ENCODE measurements at places on chromosomes 16 and 17. TPM values are rescaled to one million over a fixed set of nuclear protein-coding genes. Genes with fewer than 3 reads are reported as not detected.

The KLHL10 gene
- 0.19 TPM for total RNA-seq

DNA sequence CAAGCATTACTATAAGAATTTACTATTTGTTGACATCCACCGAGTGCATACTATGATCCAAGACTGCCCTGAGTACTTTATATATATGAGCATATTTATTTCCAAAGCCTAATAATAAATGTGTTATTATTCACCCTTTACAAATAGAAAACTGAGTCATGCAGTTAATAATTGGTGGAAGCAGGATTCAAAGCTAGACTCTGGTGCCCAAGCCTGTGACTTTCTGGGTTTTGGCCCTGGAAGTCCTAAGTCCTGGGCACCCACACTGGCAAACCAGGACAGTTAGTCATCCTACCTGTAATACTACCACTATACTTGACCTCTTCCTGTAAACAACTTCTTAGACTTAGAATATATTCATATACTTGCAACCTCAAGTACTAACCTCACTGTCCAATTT, 257.4 kb upstream of the IRX5 start:
- H3K27ac ChIP-seq, result no peak overlapping the region
- H3K4me3 ChIP-seq, result no peak overlapping the region
- no peaks in the 10 kb centered on the region for H3K4me1 ChIP-seq
- no peaks in the 10 kb centered on the region for H3K36me3 ChIP-seq

The IRF8 gene
- total RNA-seq, result 0.96 TPM

The TMEM114 gene
- 1.6 TPM for total RNA-seq

DNA sequence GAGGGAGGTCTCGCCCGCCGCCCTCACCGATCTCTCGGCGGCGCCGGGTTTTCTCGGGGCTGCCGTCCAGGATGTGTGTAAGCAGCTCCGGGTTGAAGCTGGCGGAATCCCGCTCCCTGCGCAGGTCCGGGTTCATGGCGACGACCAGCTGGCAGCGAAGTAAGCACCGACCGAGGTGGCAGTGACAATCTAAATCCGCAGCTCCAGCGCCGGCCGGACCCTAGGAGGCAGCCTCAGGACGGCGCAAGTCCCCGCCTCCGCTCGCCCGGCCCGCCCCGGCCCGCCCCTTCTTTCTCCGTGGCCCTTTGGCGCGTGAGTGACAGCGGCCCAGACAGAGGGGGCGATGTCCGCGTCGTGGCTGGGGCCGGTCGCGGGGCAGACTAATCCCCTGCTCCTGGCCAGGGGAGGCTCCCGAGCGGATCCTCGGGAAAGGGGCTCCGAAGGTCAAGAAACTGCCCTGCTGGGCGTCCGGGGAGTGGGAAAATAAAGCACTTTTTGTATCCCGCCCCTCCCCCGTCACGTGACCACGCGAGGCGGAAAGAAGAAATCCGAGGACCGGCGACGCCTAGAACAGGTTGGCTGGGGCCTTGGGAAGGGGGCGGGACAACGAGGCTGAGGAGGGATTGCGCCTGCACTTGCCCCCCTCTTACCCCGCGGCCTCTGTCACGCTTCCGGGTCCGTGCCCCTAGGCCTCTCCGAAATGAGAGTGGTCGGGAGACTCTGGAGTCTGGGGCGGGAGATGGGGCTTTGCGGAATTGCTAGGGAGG, at the start of the genes ACOX1 and TEN1:
TSS of gene ACOX1 (minus strand) at position 229 of the 767 bp plus-strand sequence. CDS start at position 136, 93 bp downstream.
TSS of gene TEN1 (plus strand) at position 303 of the 767 bp plus-strand sequence. CDS start 6,953 bp downstream, outside the sequence.
- peak within 1 kb of the TSS; percentile 88 for H3K4me3 ChIP-seq
- H3K36me3 ChIP-seq, result no peaks in the 10 kb centered on the region
- no peaks in the 10 kb centered on the region for H3K27me3 ChIP-seq
- peaks cover 11% of the 10 kb centered on the region for H3K4me1 ChIP-seq
- H3K27ac ChIP-seq, result peak within 1 kb of the TSS; percentile 93

The C16orf54 gene
- not detected for total RNA-seq

GRCh38 chr17:79485991-79486390, 124.9 kb downstream of the RBFOX3 start:
- H3K4me1 ChIP-seq, result peaks cover 13% of the 10 kb centered on the region
- no peak overlapping the region for H3K27ac ChIP-seq
- no peak for DNase-seq
- H3K4me3 ChIP-seq, result no peak overlapping the region
- H3K36me3 ChIP-seq, result no peaks in the 10 kb centered on the region
- no peaks in the 10 kb centered on the region for H3K27me3 ChIP-seq

DNA sequence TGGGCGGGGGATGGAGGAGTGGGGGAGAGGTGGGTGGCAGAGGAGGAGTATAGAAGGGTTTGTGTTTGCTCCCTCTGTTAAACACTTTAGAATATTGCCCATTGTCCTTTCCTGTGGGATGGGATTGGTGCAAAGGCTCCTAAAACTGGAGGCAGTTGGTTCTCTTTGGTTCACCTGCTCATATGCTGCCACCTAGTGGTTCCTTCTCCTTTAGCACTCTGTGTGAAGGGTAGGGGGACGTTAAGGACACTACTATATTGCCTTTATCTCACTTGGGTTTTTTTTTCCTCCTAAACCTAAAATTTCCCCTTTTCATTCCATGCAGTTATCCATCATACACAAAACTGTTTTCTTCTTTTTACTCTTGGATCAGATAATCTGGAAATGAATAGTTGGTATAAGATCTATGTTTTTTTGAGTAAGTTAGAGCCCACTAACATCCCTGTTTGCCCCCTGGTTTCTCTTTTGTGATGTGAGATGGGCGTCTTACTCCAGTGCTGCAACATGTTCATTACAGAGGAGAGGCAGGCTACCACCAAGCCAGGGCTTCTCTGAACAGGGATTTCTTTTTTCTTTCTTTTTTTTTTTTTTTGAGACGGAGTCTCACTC, 23.8 kb downstream of the SNX11 start:
- H3K27ac ChIP-seq, result no peak overlapping the region
- no peaks in the 10 kb centered on the region for H3K4me1 ChIP-seq
- H3K27me3 ChIP-seq, result no peaks in the 10 kb centered on the region
- peak; percentile 15 for DNase-seq
- no peaks in the 10 kb centered on the region for H3K36me3 ChIP-seq

DNA sequence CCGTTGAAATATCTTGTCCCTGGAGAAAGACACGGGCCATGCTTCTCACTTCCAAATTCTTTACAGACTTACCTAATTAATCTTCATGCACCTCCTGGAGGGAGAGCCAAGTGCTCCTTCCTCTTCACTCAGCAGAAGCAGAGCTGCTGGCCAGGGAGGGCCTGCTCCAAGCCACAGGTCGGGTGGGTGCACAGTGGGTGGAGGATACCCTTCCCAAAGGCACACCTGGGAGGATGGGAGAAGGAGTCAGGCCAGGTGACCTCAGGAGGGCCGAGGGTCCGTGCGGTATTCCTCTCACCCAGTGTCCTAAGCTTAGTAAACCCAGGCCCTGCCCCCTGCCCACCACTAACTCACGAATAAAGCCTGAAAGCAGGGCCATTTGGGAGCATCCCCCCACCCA, 171.3 kb upstream of the RPL38 start:
- H3K27me3 ChIP-seq, result no peaks in the 10 kb centered on the region
- DNase-seq, result no peak
- H3K4me3 ChIP-seq, result no peak overlapping the region
- H3K27ac ChIP-seq, result no peak overlapping the region

The MT1G gene
- total RNA-seq, result 17.7 TPM

DNA sequence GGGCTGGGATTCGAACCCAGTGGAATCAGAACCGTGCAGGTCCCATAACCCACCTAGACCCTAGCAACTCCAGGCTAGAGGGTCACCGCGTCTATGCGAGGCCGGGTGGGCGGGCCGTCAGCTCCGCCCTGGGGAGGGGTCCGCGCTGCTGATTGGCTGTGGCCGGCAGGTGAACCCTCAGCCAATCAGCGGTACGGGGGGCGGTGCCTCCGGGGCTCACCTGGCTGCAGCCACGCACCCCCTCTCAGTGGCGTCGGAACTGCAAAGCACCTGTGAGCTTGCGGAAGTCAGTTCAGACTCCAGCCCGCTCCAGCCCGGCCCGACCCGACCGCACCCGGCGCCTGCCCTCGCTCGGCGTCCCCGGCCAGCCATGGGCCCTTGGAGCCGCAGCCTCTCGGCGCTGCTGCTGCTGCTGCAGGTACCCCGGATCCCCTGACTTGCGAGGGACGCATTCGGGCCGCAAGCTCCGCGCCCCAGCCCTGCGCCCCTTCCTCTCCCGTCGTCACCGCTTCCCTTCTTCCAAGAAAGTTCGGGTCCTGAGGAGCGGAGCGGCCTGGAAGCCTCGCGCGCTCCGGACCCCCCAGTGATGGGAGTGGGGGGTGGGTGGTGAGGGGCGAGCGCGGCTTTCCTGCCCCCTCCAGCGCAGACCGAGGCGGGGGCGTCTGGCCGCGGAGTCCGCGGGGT, at the start of gene CDH1:
TSS of gene CDH1 (plus strand) at position 247 of the 684 bp plus-strand sequence. CDS start at position 371, 124 bp downstream.
- H3K36me3 ChIP-seq, result no peaks in the 10 kb centered on the region
- peak within 1 kb of the TSS; percentile 81 for H3K4me3 ChIP-seq
- peak; percentile 97 for DNase-seq
- H3K27ac ChIP-seq, result peak within 1 kb of the TSS; percentile 50
- H3K4me1 ChIP-seq, result peaks cover 7% of the 10 kb centered on the region
- no peaks in the 10 kb centered on the region for H3K27me3 ChIP-seq

DNA sequence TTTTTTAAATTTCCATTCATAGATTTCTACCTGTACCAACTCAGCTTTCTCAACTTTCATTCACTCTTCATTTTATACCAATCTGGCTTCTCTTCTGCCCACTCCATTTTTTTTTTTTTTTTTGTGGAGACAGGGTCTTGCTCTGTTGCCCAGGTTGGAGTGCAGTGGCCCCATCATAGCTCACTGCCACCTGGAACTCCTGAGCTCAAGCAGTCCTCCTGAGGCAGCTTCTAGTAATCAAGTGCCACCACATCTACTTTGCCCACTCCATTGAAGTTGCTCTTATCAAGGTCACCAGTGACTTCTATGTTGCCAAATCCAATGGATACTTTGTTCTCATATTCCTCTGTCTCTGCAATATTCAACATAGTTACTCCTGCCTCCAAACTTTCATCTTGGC, 1.7 kb downstream of the SUPT6H start:
- H3K27ac ChIP-seq, result no peak overlapping the region
- peaks cover 26% of the 10 kb centered on the region for H3K36me3 ChIP-seq
- DNase-seq, result no peak
- H3K4me3 ChIP-seq, result no peak overlapping the region

- no peak overlapping the region for H3K27ac ChIP-seq
- DNase-seq, result no peak
- no peaks in the 10 kb centered on the region for H3K27me3 ChIP-seq
- no peak overlapping the region for H3K4me3 ChIP-seq
Measured at GRCh38 chr17:77581480-77581879, 377.0 kb upstream of the TNRC6C start.

The EMP2 gene
- 22.6 TPM for total RNA-seq

DNA sequence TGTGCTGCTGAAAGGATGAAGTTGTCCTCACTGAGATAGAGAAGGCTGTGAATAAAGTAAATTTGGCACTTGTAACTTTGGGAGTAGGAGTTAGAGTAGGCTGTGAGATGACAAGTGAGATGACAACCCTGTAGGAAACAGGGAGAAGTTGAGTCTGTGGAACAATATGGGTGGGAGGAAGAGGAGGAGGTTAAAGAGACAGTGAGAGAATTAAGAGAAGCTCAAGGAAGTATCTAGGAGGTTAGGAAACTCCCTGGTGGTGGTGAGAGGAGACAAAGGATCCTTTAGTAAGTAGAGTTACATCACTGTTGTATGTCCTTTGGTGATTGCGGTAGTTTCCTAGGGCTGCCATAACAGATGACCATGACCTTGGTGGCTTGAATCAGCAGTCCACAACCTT, 10.7 kb upstream of the HSD17B2 start:
- H3K4me1 ChIP-seq, result no peaks in the 10 kb centered on the region
- H3K4me3 ChIP-seq, result no peak overlapping the region
- H3K36me3 ChIP-seq, result no peaks in the 10 kb centered on the region
- DNase-seq, result no peak

DNA sequence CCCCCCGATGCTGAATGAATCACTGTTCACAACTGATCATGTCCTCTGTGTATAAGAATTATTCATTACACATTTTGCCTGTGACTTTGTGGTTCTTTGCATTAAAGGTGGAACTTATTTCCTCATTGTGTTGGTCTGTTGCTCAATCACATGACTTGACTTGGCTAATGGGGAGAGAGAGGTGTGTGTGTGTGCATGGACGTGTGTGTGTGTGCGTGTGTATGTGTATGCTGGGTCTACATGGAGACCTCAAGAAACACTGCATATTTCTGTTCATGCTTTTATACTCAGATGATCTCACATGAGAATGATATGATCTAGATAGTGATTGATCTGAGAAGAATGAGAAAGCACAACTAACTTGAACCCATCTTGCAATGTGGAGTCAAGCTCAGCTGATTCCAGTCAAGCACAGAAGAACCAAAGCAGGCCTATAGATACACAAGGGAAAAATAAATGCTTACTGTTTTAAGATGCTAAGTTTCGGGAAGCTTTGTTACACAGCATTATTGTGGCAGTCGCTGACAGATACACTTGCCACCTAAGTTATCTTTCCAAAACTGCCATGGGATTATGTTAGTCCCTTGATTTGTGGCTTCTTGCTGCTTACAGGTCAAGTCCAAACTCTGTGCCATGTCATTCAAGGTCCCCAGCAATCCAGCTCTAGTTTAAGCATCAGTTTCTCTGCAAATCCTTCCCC, 167.9 kb upstream of the ZFHX3 start:
- H3K4me1 ChIP-seq, result peaks cover 9% of the 10 kb centered on the region
- DNase-seq, result no peak
- H3K4me3 ChIP-seq, result no peak overlapping the region
- H3K27me3 ChIP-seq, result no peaks in the 10 kb centered on the region
- H3K36me3 ChIP-seq, result no peaks in the 10 kb centered on the region

The MPP3 gene
- total RNA-seq, result 5.5 TPM

DNA sequence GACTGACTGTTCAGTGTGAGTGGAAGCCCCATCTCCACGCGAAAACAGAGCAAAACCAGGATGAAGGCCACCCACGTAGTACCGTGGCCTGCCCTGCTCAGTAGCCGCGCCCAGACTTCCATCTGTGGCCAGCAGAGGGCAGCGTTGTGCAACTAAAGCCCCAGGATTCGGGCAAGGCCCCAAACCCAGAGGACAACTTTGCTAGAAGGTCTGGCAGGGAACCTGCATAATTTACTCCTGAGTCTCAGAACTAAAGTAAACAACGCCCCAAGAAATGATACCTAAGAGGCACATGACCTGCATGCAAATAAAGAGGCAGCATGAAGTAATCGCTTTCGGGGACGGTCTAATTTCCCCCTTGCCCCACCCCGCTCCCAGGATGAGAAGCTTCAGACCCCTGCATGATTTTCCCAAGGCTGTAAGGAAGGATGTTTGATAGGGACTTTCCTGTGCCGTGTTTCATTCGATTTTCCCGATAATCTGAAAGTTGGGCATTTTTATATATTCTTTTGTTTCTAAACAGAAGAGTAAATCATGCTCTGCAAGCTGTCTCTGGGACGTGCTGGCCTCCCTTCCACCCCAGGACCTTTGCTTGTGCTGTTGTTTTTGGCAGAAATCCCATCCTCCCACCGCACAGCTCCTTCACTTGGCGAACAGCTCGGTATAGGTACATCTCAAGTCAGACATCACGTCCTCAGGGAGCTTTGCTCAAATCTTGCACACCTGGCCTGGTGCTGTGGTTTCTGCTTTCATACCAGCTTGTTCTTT, 18.6 kb downstream of the HSBP1 start:
- no peak overlapping the region for H3K4me3 ChIP-seq
- no peaks in the 10 kb centered on the region for H3K36me3 ChIP-seq
- H3K27me3 ChIP-seq, result no peaks in the 10 kb centered on the region
- peaks cover 11% of the 10 kb centered on the region for H3K4me1 ChIP-seq

GRCh38 chr16:88077328-88078108, 126.3 kb downstream of the BANP start:
- DNase-seq, result no peak
- no peaks in the 10 kb centered on the region for H3K4me1 ChIP-seq
- H3K27ac ChIP-seq, result no peak overlapping the region
- peaks cover 3% of the 10 kb centered on the region for H3K36me3 ChIP-seq
- H3K27me3 ChIP-seq, result no peaks in the 10 kb centered on the region

The EVI2A gene
- total RNA-seq, result not detected

GRCh38 chr17:5942687-5943086, 127.5 kb upstream of the WSCD1 start:
- no peak for DNase-seq
- no peaks in the 10 kb centered on the region for H3K36me3 ChIP-seq
- H3K27ac ChIP-seq, result no peak overlapping the region
- H3K27me3 ChIP-seq, result no peaks in the 10 kb centered on the region
- no peak overlapping the region for H3K4me3 ChIP-seq

Measured in H1 (cell line).